ENCODE measurements at places on chromosomes 2 and 18. TPM values are rescaled to one million over a fixed set of nuclear protein-coding genes. Genes with fewer than 3 reads are reported as not detected.
A peak's percentile ranks its signal among the peaks of the same experiment; 100 is the strongest.

PRKAG3 gene
- not detected for total RNA-seq

APOB gene
- not detected for total RNA-seq

PROKR1 gene
- not detected for total RNA-seq

DNA sequence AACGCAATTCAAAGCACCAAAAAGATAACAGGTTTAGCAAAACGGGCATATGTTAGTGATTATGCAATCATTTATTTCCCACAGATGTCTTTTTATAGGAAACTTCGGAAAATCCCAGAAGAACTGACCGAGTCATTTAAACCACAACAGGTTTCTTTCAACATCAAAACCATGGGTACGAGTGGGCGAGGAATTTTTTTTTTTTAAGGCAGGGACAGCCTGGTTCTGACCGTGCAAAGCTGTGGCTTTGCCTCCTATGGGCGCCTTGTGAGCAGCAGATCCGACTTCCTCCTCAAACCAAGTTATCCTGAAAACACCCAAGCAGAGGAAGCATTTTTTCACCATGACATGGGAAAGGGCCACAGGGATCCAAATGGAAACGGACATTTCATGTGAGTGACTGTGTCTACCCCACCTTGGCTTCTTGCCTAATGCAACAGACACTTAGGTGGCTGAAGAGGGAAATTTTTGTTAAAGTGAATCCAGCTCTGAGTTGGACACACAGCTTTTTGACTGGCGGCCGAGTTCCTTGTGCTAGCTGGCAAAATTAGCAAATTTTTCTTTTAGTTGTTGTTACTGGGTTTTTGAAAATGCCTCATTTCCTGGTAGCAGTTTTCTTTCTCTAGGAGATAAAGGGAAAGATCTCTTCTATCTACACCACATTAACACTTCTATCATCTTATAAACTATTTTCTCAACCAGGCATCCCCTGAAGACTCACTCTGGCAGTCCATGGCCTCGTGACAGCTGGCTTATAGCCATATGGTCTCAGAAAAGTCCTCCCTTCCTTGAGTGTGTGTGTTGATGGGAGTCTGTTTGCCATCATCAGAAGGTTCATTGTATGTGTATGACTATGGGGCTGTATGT lies 487.4 kb upstream of the ZEB2 start:
- no peaks in the 10 kb centered on the region for H3K36me3 ChIP-seq
- H3K4me3 ChIP-seq: no peak overlapping the region
- H3K27ac ChIP-seq: no peak overlapping the region
- DNase-seq: no peak

DNA sequence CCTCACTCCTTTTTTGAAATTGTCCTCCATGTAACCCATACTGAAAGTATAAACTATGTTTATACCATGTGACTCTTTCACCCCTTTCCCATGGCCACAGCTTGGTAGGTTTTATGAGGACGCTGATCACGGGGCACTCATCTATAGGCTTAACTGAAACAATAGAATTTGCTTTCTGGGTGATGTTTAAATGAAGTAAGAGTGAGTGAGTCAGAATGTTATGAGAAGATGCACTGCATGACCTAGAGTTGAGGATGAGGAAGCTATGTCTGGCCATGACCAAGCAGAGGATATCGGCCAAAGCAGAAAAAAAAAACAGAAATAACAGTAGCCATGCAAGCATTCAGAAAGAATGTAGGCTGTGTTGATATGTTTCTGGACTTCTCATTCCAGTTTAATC lies 34.9 kb downstream of the SCN1A start:
- H3K27ac ChIP-seq: no peak overlapping the region
- no peak for DNase-seq
- H3K36me3 ChIP-seq: no peaks in the 10 kb centered on the region

- H3K27ac ChIP-seq: peak overlapping the region; percentile 68
- H3K4me1 ChIP-seq: peaks cover 92% of the 10 kb centered on the region
- H3K4me3 ChIP-seq: peak overlapping the region; percentile 50
- no peak for DNase-seq
These were observed 32.3 kb downstream of the AFF3 start for GRCh38 chr2:100109986-100110613.

DNA sequence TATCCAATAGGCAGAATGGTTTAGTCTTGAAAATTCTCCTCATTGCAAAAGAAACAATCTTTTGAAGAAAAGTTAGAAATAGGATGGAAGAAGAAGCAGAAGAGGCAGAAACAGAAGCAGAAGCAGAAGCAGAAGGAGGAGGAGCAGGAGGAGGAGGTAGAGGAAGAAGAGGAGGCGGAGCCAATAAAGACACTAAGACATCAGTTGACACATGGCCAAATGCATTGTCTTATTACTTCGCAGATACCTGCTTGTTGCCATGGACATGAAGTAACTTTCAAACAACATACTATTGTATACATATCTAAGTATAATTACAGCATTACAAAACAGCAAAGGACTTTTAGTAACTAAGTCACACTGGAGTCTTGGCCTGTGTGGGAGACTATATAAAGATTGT lies 606.3 kb downstream of the METTL4 start:
- no peaks in the 10 kb centered on the region for H3K27me3 ChIP-seq
- DNase-seq: no peak
- H3K4me1 ChIP-seq: no peaks in the 10 kb centered on the region

DNA sequence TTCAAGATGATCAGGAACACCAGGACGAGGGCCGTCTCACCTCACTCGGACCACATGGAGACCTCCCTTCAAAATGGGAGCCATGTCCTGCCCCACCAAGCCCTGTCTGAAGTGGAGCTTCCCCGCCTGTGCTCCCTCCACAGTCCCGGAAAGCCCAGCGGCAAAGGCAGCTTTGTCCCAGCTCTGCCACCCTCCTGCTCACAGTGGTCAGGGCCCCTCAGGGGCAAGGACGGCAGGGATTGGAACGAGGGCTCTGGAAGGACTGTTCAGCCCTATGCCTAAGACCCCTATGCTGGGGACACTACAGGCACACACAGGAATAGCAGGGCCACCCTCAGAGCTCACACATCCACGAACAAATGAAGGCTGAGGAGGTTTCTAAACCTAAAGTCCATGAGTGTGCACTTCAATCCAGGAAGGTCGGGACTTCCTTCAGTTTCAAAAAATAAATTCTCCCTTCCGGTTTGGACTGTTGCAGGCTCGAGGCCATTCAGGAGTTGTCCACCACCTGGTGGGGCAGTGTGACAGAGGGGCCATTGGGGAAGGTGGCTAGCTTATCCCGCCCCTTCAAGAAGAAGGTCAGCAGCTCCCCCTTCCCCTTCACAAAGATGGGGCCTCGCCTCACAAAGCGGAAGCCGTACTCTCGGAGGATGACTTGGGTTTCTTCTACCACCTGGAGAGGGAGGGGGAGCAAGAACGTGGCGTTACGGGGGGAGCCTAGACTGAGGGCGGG lies 26.4 kb downstream of the CENPO start:
- H3K4me3 ChIP-seq: no peak overlapping the region
- no peak for DNase-seq
- no peak overlapping the region for H3K27ac ChIP-seq
- H3K4me1 ChIP-seq: no peaks in the 10 kb centered on the region
- H3K27me3 ChIP-seq: no peaks in the 10 kb centered on the region

DNA sequence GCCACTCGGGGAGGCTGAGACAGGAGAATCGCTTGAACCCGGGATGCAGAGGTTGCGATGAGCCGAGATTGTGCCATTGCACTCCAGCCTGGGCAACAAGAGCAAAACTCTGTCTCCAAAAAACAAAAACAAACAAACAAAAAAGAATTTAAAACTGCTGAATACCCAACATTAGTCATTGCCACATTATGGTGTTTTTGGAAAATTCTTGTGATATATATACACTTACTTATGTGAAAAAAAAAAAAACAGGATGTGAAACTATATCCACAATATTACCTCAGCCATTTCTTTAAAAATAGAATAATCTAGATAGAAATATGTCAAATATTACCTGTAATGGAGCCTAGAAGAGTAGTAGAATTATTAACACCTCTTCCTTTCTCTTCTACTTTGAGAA lies 288.3 kb upstream of the FN1 start:
- no peak overlapping the region for H3K4me3 ChIP-seq
- no peak overlapping the region for H3K27ac ChIP-seq
- no peak for DNase-seq
- no peaks in the 10 kb centered on the region for H3K4me1 ChIP-seq

All from B cell (primary cell).